ENCODE measurements at places on chromosomes 3 and 15.

DNA sequence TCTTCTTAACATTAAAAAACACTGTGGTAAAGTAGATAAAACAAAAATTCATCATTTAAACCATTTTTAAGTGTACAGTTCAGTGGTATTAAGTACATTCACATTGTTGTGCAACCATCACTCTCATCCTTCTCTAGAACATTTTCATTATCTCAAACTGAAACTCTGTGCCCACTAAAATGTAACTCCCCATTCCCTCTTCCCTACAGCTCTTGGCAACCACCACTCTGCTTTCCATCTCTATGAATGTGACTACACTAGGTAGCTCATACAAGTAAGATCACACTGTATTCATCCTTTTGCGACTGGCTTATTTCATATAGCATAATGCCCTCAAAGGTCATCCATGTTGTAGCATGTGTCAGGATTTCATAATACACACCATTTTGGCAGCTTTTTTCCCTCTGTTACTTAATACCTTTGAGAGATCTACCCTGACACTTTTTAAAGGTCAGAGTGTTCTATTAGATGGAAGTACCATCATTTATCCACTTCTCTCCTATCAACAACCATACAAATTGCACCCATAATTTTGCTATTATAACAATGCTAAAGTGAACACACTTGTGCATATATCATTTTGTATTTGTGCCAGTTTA is 42.9 kb upstream of the FRMD4B start:
- DNase-seq: no peak

GRCh38 chr3:8385848-8386620 is 115.6 kb upstream of the LMCD1 start:
- DNase-seq: no peak

DNA sequence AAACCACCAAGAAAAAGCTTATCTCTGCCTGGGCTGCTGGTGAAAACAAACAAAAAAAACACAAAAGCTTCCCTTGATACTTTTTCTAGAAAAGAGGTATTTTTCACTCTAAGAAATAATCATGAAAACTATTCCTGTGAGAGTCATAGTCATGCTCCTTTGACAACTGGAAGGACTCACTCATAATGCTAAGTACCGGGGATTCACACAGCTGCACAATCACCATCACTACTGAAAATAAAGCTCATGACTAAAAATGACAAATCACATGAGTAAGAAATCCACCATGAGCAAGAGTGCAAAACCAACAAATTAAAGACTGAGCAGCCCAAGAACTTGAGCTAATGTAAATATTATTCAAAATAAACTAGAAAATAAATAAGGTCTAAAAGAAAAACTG is 10.6 kb upstream of the POU1F1 start:
- no peak for DNase-seq

- DNase-seq: no peak
Measured at GRCh38 chr3:124513610-124513997, 216.6 kb upstream of the UMPS start.

- no peak for DNase-seq
Measured at GRCh38 chr15:89244574-89244903, 760 bp downstream of the FANCI start.

Data from Peyer's patch (tissue), 4 donors.